ENCODE measurements at places on chromosomes 7 and 10.
A peak's percentile ranks its signal among the peaks of the same experiment; 100 is the strongest.

DNA sequence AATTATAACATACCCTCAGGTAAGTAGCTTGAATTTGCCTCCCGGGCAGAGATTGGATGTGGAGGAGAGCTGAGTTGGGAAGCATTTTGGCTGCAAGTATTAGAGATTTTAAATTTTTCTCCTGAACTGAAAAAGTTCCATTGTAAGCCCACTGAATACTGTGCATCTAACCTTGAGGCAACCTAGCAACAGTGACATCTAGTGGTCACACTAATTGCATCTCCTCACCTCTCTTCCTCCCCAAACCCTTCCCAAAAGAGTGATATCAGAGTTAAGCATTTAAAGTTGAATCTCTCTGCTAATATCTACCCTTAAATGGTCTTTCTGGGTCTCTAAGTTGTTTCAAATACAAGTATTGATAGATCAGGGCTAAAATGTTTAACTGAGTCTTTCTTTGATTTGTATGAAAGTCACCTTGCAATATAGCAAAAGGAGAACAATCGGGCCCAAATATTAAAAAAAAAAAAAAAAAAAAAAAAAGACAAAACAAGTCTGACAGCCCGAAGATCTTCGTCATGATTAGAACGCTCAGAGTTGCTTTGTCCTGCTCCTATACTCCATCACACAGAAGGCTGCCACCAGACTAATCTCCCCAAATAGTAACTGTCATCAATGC, 40.4 kb upstream of the DLX5 start:
- no peak for DNase-seq

GRCh38 chr10:69577268-69578232, 4.3 kb upstream of the NEUROG3 start:
- DNase-seq: no peak

GRCh38 chr10:79298403-79299244, 48.6 kb upstream of the PPIF start:
- DNase-seq: peak; percentile 36

DNA sequence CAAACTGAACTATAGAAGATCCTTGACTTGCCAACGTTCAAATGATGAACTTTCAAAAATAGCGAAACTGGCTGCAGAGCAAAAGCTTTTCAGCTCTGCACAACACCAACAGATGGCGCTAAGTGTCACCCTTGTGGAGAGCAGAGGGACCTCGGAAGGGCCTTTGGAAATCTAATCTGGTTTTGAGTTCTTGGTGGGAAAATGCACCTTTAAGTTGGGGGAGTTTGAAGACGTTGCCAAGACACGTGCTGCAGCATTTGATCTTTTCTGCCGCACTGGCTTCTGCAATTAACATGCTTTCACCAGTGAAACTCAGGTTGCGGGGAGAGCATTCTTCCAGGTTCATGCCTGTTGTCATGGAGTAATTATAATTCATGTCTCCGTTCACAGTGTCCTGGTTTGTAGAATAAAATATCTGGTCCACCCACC, 26.3 kb upstream of the WDR11 start:
- no peak for DNase-seq

GRCh38 chr10:105598207-105598606, 957.1 kb downstream of the SORCS3 start:
- no peak for DNase-seq

DNA sequence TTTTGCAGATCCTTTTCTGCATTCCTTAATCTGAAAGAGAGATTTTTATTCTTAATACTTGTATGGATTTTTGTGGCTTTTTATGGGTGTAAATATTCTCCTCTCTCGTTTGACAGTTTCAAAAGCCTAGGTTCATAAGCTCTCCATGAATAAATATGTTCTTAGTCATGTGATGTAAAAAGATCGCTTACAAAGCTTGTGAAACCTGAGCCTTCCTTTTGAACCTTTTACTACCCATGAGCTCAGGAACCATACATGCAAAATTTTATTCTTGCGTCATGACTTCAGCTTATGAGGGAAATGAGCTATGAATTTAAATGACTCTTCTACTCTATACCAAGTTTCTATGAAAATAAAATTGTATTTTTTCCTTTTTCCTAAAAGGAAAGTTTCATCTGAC, 98.7 kb downstream of the POLL start:
- no peak for DNase-seq

DNA sequence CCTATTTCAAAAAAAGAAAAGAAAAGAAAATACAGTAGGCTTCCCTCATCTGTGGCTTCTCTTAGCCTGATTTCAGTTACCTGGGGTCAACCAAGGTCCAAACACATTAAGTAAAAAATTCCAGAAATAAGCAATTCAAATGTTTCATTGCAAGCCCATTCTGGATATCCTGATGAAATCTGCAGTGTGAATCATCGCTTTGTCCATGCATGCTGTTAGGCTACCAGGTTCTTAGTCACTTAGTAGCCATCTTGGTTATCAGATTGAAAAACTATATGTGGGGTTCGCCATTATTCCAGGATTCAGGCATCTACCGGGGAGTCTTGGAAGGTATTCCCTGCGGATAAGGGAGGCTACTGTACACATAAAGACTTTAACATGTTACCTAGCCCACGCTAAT, 991 bp upstream of the FAM204A start:
- no peak for DNase-seq

GRCh38 chr7:65809259-65809981, 63.5 kb upstream of the VKORC1L1 start:
- no peak for DNase-seq

DNA sequence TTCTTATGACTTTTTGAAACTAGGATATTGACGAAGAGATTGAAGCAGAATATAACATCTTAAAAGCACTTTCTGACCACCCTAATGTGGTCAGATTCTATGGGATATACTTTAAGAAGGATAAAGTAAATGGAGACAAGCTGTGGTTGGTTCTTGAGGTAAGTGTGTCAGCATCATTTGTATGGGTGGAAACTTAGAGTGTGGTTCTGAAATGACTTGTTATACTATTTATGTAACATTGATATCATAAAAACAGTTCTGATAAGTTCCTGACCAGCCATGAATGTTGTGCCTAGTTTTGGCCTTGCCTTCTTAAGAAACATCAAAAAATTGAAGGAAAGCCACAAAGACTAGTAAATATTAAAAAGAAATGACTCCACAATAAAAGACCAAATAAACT, 20.8 kb downstream of the MYO3A start:
- DNase-seq: no peak
